ENCODE measurements at places on chromosomes 2 and 18. TPM values are rescaled to one million over a fixed set of nuclear protein-coding genes. Genes with fewer than 3 reads are reported as not detected.

DNA sequence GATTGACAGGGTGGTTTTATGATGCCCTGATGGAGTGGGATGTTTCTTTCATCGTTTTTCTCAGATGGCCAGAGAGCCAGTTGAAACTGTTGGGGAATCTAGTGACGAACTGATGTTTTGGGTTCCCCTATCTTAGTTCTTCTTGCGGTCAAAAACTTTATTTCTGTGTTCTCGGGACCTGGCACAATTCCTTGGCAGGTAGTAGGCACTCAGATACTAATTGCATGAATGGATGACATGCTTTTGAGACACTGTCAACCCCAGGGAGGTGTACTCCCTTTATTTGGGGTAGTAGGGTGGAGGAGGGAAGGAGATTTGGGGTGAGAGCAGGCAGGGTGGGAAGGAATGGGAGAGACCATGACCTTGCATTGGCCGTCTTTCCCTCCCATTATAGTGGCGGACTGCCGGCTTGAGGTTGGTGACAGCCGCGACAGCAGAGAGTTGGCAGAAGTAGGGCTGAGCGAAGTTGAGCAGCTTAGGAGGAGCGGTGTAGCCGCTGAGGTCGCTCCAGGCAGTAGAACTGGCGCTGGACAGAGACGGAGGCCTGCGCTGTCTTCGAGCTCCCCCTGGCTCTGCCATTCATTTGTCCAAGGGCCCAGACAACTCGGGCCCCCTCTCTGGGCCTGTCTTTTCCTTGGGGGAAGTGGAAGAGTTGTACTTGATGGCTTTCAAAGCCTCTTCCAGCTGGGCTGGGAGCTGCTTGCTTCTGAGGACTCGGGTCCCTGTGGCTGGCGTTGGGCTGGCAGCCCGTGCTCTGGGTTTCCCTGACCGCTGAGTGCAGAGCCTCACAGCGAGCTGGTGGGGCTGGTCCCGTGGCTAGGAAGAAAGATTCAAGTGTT is 2.6 kb downstream of the TET3 start:
- H3K27me3 ChIP-seq, result no peaks in the 10 kb centered on the region
- no peak for DNase-seq
- H3K4me3 ChIP-seq, result peak overlapping the region; percentile 58
- peak overlapping the region; percentile 13 for H3K27ac ChIP-seq
- H3K4me1 ChIP-seq, result peaks cover 64% of the 10 kb centered on the region

- H3K36me3 ChIP-seq, result no peaks in the 10 kb centered on the region
- H3K27me3 ChIP-seq, result no peaks in the 10 kb centered on the region
- no peak overlapping the region for H3K27ac ChIP-seq
- no peak for DNase-seq
- no peak overlapping the region for H3K4me3 ChIP-seq
These were observed 20.8 kb upstream of the MGAT4A start for GRCh38 chr2:98751748-98752147.

GRCh38 chr2:1306014-1306686 is 107.1 kb upstream of the TPO start:
- no peak overlapping the region for H3K4me3 ChIP-seq
- no peaks in the 10 kb centered on the region for H3K36me3 ChIP-seq
- no peak overlapping the region for H3K27ac ChIP-seq
- DNase-seq, result no peak

CNPPD1 gene
- total RNA-seq, result 66.2 TPM

DNA sequence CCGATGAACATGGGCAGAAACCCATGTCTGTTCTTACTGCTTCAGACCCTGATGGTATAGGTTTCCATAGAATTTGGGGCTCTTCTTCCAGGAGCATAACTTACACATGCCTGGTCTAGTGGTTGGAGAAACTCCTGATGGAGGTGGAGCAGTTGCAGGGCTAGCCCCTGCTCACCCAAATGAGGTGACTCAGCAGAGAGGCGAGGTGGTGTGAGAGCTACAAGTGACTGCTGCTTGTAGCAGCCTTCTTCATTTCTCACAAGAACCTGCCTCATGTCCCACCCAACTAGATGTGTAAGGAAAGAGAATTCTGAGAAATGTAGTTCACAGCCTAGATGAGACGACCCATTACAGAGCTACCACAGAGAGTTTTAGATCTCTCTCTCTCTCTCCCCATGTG is 105.3 kb downstream of the ZNF407 start:
- no peak for DNase-seq
- no peaks in the 10 kb centered on the region for H3K27me3 ChIP-seq
- H3K36me3 ChIP-seq, result no peaks in the 10 kb centered on the region
- no peak overlapping the region for H3K4me3 ChIP-seq

GRCh38 chr2:3751251-3751650 is 47.9 kb downstream of the DCDC2C start:
- H3K4me1 ChIP-seq, result no peaks in the 10 kb centered on the region
- no peaks in the 10 kb centered on the region for H3K27me3 ChIP-seq
- H3K4me3 ChIP-seq, result no peak overlapping the region
- DNase-seq, result no peak
- no peaks in the 10 kb centered on the region for H3K36me3 ChIP-seq

DNA sequence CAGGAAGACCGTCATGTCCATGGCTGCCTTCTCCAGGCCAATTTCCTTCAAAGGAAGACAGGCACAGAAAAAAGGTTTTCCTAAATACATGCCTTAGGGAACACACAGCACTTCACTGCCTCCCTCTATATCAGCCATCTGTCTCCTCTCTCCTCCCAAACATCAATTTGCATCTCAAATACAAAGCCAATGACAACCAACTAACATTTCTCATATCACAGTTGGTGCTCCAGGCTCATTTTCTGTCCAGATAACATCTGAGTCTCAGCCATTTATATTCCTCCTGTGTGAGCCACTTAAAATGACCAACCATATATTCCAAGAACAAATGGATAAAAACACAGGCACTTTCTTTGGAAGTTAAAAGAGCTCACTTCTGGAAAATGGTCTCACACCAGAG is 62.5 kb upstream of the ACAA2 start:
- no peaks in the 10 kb centered on the region for H3K36me3 ChIP-seq
- no peak overlapping the region for H3K4me3 ChIP-seq
- no peak for DNase-seq
- H3K27ac ChIP-seq, result no peak overlapping the region

GAREM2 gene
- total RNA-seq, result 3.2 TPM

DNA sequence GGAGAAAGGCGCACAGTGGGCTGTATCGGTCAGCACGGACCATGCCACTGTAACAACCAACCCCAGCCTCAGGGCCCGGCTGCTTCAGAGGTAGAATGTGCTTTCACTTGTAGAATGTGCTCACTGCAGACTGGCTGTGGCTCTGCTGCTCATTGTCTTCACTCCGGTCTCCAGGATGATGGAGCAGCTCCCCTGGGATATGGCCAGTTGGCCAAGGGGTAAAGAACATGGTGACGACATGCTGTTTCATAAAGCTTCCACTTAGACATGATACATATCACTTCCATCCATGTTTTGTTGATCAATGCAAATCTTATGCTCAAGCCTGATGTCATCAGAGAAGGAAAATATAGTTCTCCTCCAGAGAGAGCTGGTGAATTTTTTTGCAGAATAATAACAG is 127.7 kb downstream of the SMAD2 start:
- H3K4me1 ChIP-seq, result no peaks in the 10 kb centered on the region
- DNase-seq, result no peak

RPRM gene
- not detected for total RNA-seq

DNA sequence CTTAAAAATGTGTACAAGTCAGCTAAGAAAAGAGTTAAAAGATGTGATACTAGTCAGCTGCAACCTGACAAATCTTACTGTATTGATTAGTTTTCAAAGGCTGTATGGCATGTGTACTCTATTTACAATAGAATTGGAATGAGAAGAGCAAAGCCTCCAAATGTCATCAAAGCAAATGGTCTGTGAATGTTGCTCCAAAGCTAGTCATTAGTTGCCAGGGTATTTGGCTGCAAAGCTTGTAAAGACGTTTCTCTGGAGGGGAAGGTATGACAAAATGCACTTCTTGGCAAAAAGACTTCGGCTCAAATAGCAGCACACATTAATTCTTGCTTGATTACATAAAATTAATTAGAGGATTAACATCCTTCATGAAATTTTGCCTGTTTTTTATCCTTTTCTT is 59.3 kb downstream of the ETAA1 start:
- H3K4me3 ChIP-seq, result no peak overlapping the region
- H3K36me3 ChIP-seq, result no peaks in the 10 kb centered on the region
- no peaks in the 10 kb centered on the region for H3K27me3 ChIP-seq
- no peak for DNase-seq
- no peaks in the 10 kb centered on the region for H3K4me1 ChIP-seq

- DNase-seq, result no peak
- no peak overlapping the region for H3K27ac ChIP-seq
- no peak overlapping the region for H3K4me3 ChIP-seq
These were observed 35.9 kb upstream of the MYO1B start for GRCh38 chr2:191209340-191209739.

PDCD1 gene
- total RNA-seq, result 34.3 TPM

HJURP gene
- 37.9 TPM for total RNA-seq

DNA sequence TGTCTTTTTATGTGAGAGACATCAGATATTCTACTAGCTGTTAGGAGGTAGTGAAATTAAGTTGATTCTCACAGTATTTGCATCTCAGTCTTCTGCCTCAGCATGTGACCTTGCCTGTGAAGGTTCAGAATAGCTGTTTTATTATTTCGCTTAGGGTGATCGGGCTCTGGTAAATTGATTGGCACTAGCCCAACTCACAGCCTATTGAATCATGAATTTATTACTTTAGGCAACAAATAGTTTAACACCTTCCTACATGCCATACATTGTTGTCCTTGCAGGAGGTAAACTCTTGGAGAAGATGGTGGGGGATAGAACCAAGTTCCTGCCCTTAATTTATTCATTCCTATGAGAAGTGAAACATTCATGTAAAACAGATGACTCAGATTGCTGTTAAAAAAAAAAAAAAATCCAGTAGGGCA is 101.9 kb downstream of the GPD2 start:
- no peak overlapping the region for H3K4me3 ChIP-seq
- no peaks in the 10 kb centered on the region for H3K4me1 ChIP-seq
- H3K27ac ChIP-seq, result no peak overlapping the region
- no peak for DNase-seq

DNA sequence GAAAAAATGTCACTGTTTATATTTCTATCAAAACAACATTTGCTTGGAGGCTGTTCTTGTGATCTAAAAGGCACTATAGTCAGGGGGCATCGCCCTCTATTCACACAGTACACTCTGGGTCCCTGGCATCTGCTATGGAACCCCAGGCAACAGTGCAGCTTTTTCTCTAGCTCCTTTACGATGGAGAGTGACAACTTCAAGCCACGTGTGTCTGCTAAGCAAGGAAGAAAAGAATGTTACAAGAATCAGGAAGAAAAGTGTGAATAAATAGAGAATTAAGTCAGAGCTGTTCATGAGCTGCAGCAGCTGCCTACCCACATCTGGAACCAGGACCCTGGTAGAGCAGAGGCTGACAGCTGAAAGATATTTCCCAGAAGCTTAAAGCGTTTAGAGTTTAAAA is 11.2 kb downstream of the RND3 start:
- H3K27ac ChIP-seq, result no peak overlapping the region
- H3K36me3 ChIP-seq, result no peaks in the 10 kb centered on the region
- no peaks in the 10 kb centered on the region for H3K4me1 ChIP-seq
- DNase-seq, result no peak
- H3K27me3 ChIP-seq, result no peaks in the 10 kb centered on the region

DNA sequence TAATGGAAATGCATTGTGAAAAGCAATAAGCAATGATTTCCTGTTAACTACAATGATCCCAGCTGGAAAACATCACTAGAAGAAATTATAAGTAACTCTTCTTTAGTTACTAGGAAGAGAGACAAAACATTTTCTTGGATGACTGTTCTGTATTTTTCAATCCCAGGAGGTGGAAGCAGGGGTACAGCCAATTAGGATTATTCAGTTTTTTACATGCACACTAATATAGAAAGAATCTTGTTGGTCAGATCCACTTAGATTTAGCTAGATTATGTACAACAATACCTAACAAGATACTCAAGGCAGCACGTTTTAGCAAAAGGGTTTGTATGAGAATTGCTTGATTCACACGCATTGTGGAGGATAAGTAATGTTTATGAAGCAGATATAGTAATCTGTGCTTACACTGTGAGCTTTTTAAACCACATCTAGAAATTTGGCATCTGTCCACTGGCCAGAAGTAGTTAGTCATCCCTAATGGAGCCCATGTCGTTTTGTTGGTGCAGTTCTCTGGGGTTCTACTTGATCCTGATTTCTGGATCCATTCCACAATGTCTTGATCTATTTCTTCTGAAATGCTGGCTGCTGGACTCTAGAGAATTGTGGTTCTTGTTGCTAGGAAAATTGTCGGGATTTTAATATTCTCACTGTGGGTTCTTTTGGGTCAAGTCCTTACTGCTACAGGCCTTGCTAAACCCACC is 199.7 kb downstream of the ADCYAP1 start:
- no peak for DNase-seq
- no peak overlapping the region for H3K27ac ChIP-seq
- H3K4me1 ChIP-seq, result no peaks in the 10 kb centered on the region
- H3K27me3 ChIP-seq, result no peaks in the 10 kb centered on the region

DNA sequence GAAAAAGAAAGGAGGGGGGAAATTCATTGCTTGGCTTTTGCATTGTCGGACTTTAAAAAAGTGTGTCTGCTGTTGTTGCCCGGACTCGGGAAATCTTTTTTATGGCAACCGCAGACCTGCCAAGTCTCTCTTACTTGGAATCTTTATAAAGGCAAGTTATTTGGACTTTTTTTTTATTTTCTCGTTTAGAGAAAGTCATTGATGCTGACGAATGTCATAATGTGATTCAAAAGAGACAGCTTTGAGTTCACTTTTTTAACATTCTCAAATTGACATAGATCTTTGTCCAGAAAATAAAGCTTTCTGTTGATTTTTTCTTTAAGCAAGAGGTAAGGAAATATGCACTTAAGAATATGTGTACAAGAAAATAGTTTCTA is 651 bp upstream of the ZNF521 start:
- H3K27me3 ChIP-seq, result peaks cover 20% of the 10 kb centered on the region
- peaks cover 10% of the 10 kb centered on the region for H3K4me1 ChIP-seq

- H3K27ac ChIP-seq, result no peak overlapping the region
- no peaks in the 10 kb centered on the region for H3K4me1 ChIP-seq
- H3K27me3 ChIP-seq, result no peaks in the 10 kb centered on the region
- H3K36me3 ChIP-seq, result no peaks in the 10 kb centered on the region
- H3K4me3 ChIP-seq, result no peak overlapping the region
These were observed 208.0 kb downstream of the LOXHD1 start for GRCh38 chr18:46449033-46449432.

GRCh38 chr2:240586919-240587800 is 626 bp downstream of the CAPN10 start:
- peak overlapping the region; percentile 70 for H3K27ac ChIP-seq
- no peaks in the 10 kb centered on the region for H3K27me3 ChIP-seq
- DNase-seq, result peak; percentile 74
- H3K4me3 ChIP-seq, result peak overlapping the region; percentile 97

MEIS1 gene
- not detected for total RNA-seq

DNA sequence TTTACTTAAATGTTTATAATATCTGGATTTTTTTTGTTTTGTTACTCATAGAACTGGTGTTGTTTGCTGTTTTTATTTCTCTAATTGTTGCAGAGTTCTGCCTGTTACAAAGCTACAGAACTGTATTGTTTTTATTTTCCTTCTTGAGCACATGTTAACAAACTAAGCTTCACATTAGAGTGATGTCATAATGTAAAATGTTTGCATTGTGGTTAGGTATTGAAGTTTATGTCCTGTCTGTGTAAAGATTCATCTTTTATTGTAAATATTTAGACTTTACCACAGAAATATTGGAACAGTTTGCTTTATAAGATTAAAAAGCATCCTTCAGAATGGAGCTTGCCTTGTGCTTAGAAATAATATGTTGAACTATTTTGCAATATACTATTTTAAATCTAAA is 67.7 kb downstream of the CLIP4 start:
- peaks cover 7% of the 10 kb centered on the region for H3K36me3 ChIP-seq
- no peak overlapping the region for H3K27ac ChIP-seq
- H3K27me3 ChIP-seq, result no peaks in the 10 kb centered on the region
- no peak overlapping the region for H3K4me3 ChIP-seq
- DNase-seq, result no peak

Measured in CD8-positive, alpha-beta memory T cell (primary cell).